ENCODE measurements at places on chromosomes 16 and 17.

DNA sequence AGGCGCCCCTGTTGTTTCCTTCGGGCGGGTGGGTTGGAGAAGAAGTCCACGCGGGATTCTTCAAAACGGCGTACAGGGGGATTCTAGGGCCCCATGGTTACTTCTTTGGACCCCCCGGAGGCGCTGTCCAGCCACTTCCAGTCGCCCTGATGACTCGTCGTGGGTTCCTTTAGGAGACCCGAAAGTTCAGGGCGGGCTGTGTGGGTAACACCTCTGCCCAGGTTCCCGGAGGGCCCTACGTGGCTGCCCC lies 716 bp upstream of the HIC1 start:
- no peak for DNase-seq

DNA sequence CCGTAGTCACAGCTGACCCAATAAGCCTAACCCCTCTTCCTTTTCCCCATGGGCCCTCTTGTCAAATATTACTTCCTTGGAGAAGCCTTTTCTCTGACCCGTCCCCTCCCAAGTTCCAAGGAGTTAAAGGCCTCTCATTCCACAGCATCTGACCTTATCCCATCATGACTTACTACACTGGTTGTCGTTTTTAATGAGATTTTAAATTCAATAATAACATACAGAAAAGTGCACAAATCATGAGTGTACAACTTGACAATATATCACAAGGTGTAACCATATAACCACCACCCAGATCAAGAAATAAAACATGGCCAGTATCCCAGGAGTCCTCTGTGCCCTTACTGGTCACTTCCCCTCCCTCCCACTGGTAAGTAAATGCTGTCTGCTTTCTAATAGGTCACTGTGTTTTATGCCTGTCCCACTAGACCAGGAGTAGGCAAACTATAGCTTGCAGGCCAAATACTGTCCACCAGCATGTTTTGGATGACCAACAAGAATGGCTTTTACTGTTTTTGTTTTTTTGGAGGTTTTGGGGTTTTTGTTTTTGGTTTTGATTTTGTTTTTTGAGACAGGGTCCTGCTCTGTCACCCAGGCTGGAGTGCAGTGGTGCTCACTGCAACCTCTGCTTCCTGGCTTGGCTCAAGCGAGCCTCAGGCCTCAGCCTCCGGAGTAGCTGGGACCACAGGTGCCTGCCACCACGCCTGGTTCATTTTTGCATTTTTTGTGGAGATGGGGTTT lies 1.2 kb upstream of the FDXR start:
- no peak for DNase-seq

DNA sequence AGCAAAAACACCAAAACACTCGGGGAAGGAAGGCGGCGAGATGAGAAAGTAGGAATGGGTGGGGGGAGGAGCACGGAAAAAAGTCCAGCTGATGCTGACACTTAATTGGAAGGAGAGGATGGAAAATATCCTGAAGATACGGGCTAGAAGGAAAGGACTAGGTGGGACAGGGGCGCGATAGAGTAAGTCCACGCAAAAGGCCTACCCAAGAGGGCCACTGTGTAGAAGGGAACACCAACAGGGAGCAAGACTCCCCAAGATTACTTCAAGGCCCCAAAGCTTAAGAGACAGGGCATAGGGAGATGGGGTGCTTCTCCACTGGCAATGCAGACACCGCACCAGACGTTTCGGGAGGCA lies 736 bp downstream of the APPBP2 start:
- DNase-seq, result no peak

GRCh38 chr17:19264681-19265080 lies 27.5 kb downstream of the EPN2 start:
- DNase-seq, result no peak

- DNase-seq, result no peak
Observed at GRCh38 chr16:20681821-20682760, 15.4 kb downstream of the ACSM1 start.

DNA sequence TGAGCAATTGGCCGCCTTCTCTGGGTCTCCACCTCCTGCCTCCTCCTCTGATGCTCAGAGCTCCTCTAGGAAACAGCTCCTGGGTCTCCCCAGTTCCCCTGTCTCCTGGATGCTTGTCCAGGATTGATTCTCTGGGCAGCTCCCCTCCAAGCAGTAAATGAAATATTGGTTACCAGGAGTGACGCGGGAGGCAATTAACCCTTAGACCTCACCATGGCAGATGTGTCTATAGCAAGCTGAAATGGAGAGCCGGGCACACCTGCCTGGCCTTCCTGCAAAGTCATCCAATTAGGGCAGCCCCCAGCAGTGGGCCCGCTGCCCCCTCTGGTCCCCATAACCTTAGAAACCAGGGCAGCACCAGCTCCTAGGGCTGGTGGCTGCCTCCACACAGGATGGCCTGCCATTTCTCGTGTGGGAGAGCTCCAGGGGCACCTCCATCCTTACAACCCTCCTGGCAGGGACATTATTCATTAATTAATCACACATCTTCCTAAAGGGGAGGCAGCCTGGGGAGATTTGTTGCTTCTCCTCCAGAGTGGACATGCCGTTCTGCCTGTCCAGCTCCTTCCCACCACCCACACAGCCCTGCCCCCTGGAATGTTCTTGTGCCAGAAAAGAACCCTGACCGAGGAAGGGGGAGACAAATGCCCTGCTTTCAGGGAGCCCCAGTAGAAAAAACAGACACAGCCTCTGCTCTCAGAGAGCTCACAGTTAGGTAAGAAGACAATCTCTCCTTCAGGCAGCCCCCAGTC lies 8.3 kb upstream of the KIF18B start:
- DNase-seq, result no peak
